A549 treated with Mapracorat at 1 μM for 4 hours (cell line): ENCODE measurements at places on chromosomes 12 and 14. TPM values are rescaled to one million over a fixed set of nuclear protein-coding genes. Genes with fewer than 3 reads are reported as not detected.

Gene AICDA
- total RNA-seq: 0.07 to 0.48 TPM (median 0.14 TPM) in 5 replicates

Gene OR4M1
- not detected in 5 replicates for total RNA-seq

Gene SOAT2
- 0.14 to 0.28 TPM (median 0.23 TPM) in 5 replicates for total RNA-seq

Gene CLEC2A
- total RNA-seq: not detected in 5 replicates

Gene STRAP
- total RNA-seq: 189 to 194 TPM (median 193 TPM) in 5 replicates

Gene EXOC3L4
- total RNA-seq: 1.3 to 3.3 TPM (median 1.4 TPM) in 5 replicates

Gene OTX2
- total RNA-seq: not detected in 5 replicates

Gene CEBPE
- total RNA-seq: not detected in 5 replicates

Gene CCDC196
- not detected in 5 replicates for total RNA-seq

Gene TBC1D30
- total RNA-seq: 1.0 to 1.9 TPM (median 1.4 TPM) in 5 replicates

Gene TAS2R10
- 0.22 TPM in 1 of 5 replicates, not detected in the others for total RNA-seq

Gene NPFF
- total RNA-seq: not detected in 5 replicates

Gene ACSM4
- not detected in 5 replicates for total RNA-seq

Gene SIX1
- total RNA-seq: 5.6 to 8.1 TPM (median 6.8 TPM) in 5 replicates

Gene TCL1B
- total RNA-seq: not detected in 5 replicates

Gene CCER1
- total RNA-seq: not detected in 5 replicates

Gene FRMD6
- 28.0 to 41.2 TPM (median 36.9 TPM) in 5 replicates for total RNA-seq

Gene MAPKAPK5
- 50.3 to 58.8 TPM (median 55.1 TPM) in 5 replicates for total RNA-seq

Gene PLEKHG7
- not detected in 5 replicates for total RNA-seq

Gene TAS2R42
- not detected in 5 replicates for total RNA-seq

Gene STAC3
- total RNA-seq: 0.27 to 0.61 TPM (median 0.58 TPM) in 5 replicates

Gene CTSG
- total RNA-seq: not detected in 5 replicates

Gene ADAM21
- total RNA-seq: 0.06 TPM in 2 of 5 replicates, not detected in the others

Gene GALNT16
- total RNA-seq: 2.1 to 3.6 TPM (median 3.3 TPM) in 5 replicates

Gene KLRC3
- 0.18 to 0.53 TPM (median 0.24 TPM) in 4 of 5 replicates, not detected in the other for total RNA-seq

Gene SLCO1B3
- 9.5 to 14.1 TPM (median 11.2 TPM) in 5 replicates for total RNA-seq

Gene DPF3
- 0.10 to 0.72 TPM (median 0.24 TPM) in 5 replicates for total RNA-seq

Gene YEATS4
- 34.2 to 43.3 TPM (median 36.3 TPM) in 5 replicates for total RNA-seq

Gene TRHDE
- total RNA-seq: 0.02 to 0.24 TPM (median 0.09 TPM) in 5 replicates

Gene ARF3
- total RNA-seq: 116 to 163 TPM (median 156 TPM) in 5 replicates

Gene SLC25A21
- 0.64 to 2.5 TPM (median 1.0 TPM) in 5 replicates for total RNA-seq

Gene AMN
- total RNA-seq: 0.24 to 0.63 TPM (median 0.39 TPM) in 5 replicates

Gene TCTN1
- 28.3 to 35.2 TPM (median 31.8 TPM) in 5 replicates for total RNA-seq

Gene ADAMTS20
- not detected in 5 replicates for total RNA-seq

Gene NFYB
- total RNA-seq: 22.8 to 28.8 TPM (median 25.4 TPM) in 5 replicates

Gene CIROP
- not detected in 5 replicates for total RNA-seq

Gene RAD51AP1
- 15.2 to 23.3 TPM (median 18.4 TPM) in 5 replicates for total RNA-seq

Gene MRPL51
- total RNA-seq: 282 to 327 TPM (median 309 TPM) in 5 replicates

Gene FIGNL2
- total RNA-seq: 0.20 to 0.46 TPM (median 0.23 TPM) in 5 replicates

Gene GLIPR1L1
- total RNA-seq: not detected in 5 replicates

Gene NRXN3
- 0.52 to 1.1 TPM (median 0.79 TPM) in 5 replicates for total RNA-seq

Gene MANSC4
- not detected in 5 replicates for total RNA-seq

Gene GPR162
- 0.23 to 0.53 TPM (median 0.45 TPM) in 5 replicates for total RNA-seq
